ENCODE measurements at places on chromosomes 2 and 18.

GRCh38 chr2:109478906-109479493, 134.8 kb downstream of the SEPTIN10 start:
- H3K27ac ChIP-seq, result no peak overlapping the region
- peaks cover 30% of the 10 kb centered on the region for H3K4me1 ChIP-seq
- H3K27me3 ChIP-seq, result peaks cover 18% of the 10 kb centered on the region
- no peak for DNase-seq

DNA sequence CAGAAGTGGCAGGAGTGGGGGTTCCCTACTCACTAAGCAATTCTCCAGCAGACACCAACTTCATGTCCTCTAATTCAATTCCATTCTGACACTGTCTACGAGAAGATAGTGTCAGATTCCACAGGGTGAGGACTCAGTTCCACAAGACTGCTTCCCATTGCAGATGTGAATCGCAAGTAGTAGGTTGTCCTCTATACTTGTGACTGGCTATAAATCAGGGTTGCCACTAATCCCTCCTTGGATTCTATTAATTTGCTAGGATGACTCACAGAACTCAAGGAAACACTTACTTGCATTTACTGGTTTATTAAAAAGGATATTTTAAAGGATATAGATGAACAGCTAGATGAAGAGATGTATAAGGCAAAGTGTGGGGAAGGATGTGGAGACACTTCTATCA, 184.1 kb upstream of the ACVR2A start:
- H3K27ac ChIP-seq, result no peak overlapping the region
- no peaks in the 10 kb centered on the region for H3K36me3 ChIP-seq
- H3K4me3 ChIP-seq, result no peak overlapping the region

- peaks cover 5% of the 10 kb centered on the region for H3K4me1 ChIP-seq
- no peaks in the 10 kb centered on the region for H3K27me3 ChIP-seq
- no peak overlapping the region for H3K27ac ChIP-seq
- DNase-seq, result no peak
- H3K36me3 ChIP-seq, result no peaks in the 10 kb centered on the region
- no peak overlapping the region for H3K4me3 ChIP-seq
Observed at GRCh38 chr2:163630836-163631235, 105.0 kb downstream of the FIGN start.

GRCh38 chr2:223647258-223647952, 45.2 kb upstream of the SCG2 start:
- H3K27me3 ChIP-seq, result no peaks in the 10 kb centered on the region
- DNase-seq, result no peak
- no peaks in the 10 kb centered on the region for H3K36me3 ChIP-seq
- H3K27ac ChIP-seq, result no peak overlapping the region
- peaks cover 13% of the 10 kb centered on the region for H3K4me1 ChIP-seq

GRCh38 chr2:64637000-64637635, 16.6 kb downstream of the SERTAD2 start:
- no peak for DNase-seq
- H3K36me3 ChIP-seq, result peaks cover 23% of the 10 kb centered on the region
- no peak overlapping the region for H3K27ac ChIP-seq
- H3K4me3 ChIP-seq, result no peak overlapping the region

DNA sequence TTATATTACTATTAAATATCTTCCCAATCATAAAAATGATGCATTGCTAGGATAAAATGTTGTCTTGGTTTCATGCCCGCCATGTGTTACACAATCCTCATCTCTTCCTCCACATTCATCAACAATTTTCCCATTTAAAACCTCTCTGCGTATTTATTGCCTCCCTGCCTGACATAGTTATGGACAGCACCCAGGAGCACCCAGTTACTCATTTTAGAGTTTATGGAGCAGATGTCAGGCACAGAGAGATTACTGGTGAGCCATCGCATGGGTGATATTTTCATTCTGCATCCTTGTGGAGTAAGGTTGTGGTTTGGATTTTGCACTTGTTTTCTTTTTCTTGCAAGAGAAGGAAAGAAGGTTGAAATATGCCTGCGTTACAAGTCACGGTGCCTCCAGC, 116.7 kb upstream of the NPAS2 start:
- peaks cover 44% of the 10 kb centered on the region for H3K27me3 ChIP-seq
- H3K4me1 ChIP-seq, result no peaks in the 10 kb centered on the region
- H3K36me3 ChIP-seq, result peaks cover 5% of the 10 kb centered on the region
- H3K4me3 ChIP-seq, result no peak overlapping the region
- H3K27ac ChIP-seq, result no peak overlapping the region

GRCh38 chr2:1800716-1801388, 56.5 kb upstream of the PXDN start:
- H3K36me3 ChIP-seq, result no peaks in the 10 kb centered on the region
- H3K27me3 ChIP-seq, result peaks cover 12% of the 10 kb centered on the region

GRCh38 chr2:211033765-211034164, 477.4 kb downstream of the CPS1 start:
- DNase-seq, result no peak
- no peak overlapping the region for H3K4me3 ChIP-seq
- peaks cover 5% of the 10 kb centered on the region for H3K36me3 ChIP-seq
- no peaks in the 10 kb centered on the region for H3K27me3 ChIP-seq
- no peaks in the 10 kb centered on the region for H3K4me1 ChIP-seq

- peak overlapping the region; percentile 27 for H3K27ac ChIP-seq
- no peaks in the 10 kb centered on the region for H3K36me3 ChIP-seq
- H3K4me3 ChIP-seq, result no peak overlapping the region
- DNase-seq, result no peak
- H3K4me1 ChIP-seq, result peaks cover 83% of the 10 kb centered on the region
Observed at GRCh38 chr2:159086826-159087225, 118.4 kb downstream of the TANC1 start.

GRCh38 chr18:31555971-31556747, 35.5 kb upstream of the TTR start:
- H3K27me3 ChIP-seq, result peaks cover 6% of the 10 kb centered on the region
- no peak overlapping the region for H3K27ac ChIP-seq
- H3K4me1 ChIP-seq, result no peaks in the 10 kb centered on the region

DNA sequence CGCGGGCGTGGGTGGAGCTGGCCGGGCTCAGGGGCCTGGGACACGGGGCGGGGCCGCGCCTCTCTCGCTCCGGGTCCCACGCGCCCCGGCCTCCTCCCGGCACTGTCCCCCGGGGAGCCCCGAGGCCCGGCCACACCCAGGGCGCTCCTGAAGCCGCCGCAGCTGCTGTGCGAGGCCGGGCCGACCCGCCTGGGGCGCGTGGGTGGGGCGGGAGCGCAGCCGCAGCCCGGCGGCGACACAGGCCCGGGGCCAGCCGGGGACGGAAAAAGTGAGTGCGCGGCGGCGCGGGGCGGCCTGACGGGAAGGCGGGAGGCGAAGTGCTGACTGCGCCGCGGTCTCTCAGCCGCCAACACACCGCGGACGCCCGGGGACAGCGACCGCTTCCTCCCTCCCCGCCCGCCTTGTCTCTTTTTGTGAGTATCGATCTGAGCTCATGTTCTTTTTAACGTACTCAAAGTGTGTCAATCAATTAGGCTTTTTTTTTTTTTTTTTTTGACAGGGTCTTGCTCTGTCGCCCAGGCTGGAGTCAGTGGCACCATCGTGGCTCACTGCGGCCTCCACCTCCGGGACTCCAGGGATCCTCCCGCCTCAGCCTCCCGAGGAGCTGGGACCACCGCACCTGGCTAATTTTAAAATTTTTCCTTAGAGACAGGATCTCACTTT, 14.5 kb downstream of the PDCD1 start:
- H3K4me1 ChIP-seq, result no peaks in the 10 kb centered on the region
- H3K27me3 ChIP-seq, result peaks cover 25% of the 10 kb centered on the region
- no peak overlapping the region for H3K27ac ChIP-seq

- H3K4me3 ChIP-seq, result no peak overlapping the region
- H3K36me3 ChIP-seq, result no peaks in the 10 kb centered on the region
- no peaks in the 10 kb centered on the region for H3K4me1 ChIP-seq
- H3K27ac ChIP-seq, result no peak overlapping the region
Observed at GRCh38 chr18:48090702-48091101, 160.2 kb upstream of the SMAD2 start.

DNA sequence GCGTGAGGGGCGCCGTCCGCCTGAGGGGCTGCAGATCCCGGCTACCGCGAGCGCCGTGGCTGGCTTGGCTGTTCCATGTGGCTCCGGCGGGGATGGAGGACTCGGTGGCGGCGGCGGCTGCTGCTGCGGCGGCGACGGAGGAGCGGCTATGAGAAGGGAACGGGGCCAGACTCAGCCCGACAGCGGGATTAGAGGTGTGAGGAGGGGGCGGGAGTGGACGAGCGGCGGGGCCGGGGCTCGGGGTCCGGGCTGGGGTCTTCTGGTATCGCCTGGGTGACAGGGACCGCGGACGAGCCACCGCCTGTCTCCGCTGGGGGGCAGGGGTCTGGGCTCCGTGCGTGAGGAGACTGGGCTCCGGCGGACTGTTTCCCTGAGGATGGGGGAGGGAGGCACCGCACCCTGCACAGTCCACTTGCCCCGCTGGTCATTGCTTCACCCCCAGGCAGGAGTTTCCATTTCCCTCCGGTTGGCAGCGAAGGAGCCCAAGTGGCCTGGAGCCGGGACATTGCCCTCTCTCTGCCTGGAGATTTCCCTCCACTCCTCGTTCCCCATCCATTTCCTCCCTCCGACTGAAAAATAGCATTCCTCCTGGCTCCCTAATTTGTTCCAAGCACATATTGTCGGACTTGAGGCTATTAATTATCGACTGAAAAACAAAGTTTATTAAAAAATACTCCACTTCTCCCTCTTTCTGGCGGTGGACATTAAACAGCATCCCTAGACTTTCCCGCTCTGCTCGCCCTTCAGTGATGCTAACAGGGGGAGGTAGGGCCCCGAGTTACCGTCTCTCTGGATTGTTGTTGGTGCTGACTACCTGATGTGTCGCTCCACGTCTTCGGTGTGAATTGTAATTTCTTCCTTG, 577 bp downstream of the EHBP1 start:
- peaks cover 28% of the 10 kb centered on the region for H3K36me3 ChIP-seq
- peak; percentile 31 for DNase-seq
- peak overlapping the region; percentile 94 for H3K4me3 ChIP-seq
- H3K27ac ChIP-seq, result peak overlapping the region; percentile 72
- peaks cover 34% of the 10 kb centered on the region for H3K4me1 ChIP-seq
- H3K27me3 ChIP-seq, result peaks cover 3% of the 10 kb centered on the region

GRCh38 chr18:64271246-64271645, 122.4 kb upstream of the LINC00305 start:
- no peaks in the 10 kb centered on the region for H3K4me1 ChIP-seq
- no peak overlapping the region for H3K27ac ChIP-seq
- H3K4me3 ChIP-seq, result no peak overlapping the region
- no peaks in the 10 kb centered on the region for H3K36me3 ChIP-seq

- no peak overlapping the region for H3K4me3 ChIP-seq
- H3K36me3 ChIP-seq, result no peaks in the 10 kb centered on the region
- no peaks in the 10 kb centered on the region for H3K27me3 ChIP-seq
- DNase-seq, result no peak
Observed at GRCh38 chr2:164890544-164890943, 48.9 kb upstream of the COBLL1 start.

DNA sequence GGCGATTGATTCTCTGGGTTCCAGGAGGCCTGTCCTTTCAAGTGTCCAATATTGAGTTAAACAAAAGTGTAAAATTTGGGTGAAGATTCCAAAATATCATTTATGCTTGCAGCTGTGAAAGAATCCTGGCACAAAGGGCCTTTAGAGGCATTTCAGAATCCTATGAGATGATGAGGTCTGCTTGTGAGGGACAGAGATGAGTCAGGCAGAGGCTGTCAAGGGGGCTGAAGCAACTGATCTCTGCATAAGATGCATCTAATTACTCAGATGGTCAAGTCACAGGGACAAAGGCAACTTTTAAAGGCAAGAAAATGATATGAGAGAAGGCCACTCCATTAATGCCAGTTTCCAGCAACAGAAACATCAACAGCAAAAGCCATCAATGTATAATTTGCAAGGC, 78.8 kb downstream of the FHOD3 start:
- DNase-seq, result peak; percentile 61
- peaks cover 3% of the 10 kb centered on the region for H3K27me3 ChIP-seq
- peaks cover 17% of the 10 kb centered on the region for H3K36me3 ChIP-seq
- H3K27ac ChIP-seq, result peak overlapping the region; percentile 53
- H3K4me3 ChIP-seq, result no peak overlapping the region

DNA sequence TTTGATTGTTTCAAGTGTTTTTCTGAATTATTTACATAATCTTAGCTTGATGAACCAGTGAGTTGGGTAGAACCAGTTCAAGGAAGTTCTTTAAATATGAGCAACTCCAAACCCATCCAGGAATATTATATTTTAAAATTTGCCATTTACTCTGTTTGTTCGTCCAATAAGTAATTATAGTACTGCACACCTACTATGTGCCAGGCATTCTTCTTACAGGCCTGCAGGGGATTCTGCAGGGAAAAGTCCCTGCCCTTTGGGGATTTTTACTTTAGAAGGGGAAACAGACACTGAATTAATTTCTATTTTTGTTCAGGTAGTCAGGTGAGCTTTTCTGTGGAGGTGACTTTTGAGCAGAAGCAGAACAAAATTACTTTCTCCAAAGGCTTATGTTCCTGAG, 146.9 kb downstream of the DOCK10 start:
- H3K4me1 ChIP-seq, result peaks cover 27% of the 10 kb centered on the region
- no peak for DNase-seq
- peaks cover 4% of the 10 kb centered on the region for H3K27me3 ChIP-seq
- no peak overlapping the region for H3K27ac ChIP-seq
- H3K36me3 ChIP-seq, result peaks cover 53% of the 10 kb centered on the region
- H3K4me3 ChIP-seq, result no peak overlapping the region

DNA sequence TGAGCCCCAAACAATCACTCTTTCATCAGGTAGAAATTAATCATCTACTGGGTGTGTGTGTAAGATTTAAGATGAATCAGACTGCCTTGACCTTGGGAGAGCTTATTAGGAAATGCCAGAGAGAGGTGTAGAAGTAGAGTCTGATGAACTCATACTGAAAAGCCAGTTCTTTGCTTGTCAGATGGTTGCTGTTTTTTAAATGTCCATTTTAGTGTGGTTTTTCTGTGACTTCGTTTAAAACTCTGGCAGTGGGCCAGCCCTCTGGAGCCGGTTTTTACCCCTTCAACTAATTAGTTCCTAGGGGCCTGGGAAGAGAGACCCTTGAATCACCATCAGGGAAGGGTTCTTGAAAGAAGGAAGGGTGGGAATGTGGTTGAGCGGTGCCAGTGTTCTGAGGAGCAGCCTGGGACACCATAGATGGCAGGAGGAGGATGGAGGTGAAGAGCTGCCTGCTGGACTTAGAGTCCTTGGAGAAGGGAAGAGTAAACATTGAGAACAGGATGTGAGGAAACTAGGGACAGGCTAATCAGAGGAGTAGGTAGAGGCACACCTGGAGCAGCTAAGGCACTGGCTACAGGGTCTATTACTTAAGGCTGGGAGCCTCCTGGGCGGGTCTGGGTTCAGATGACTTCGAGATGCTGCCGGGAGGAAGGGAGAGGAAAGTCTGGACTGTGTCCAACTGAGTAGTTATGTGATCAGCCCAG, 66.1 kb downstream of the LRRFIP1 start:
- peak overlapping the region; percentile 95 for H3K27ac ChIP-seq
- H3K4me3 ChIP-seq, result peak overlapping the region; percentile 93
- peak; percentile 66 for DNase-seq
- peaks cover 10% of the 10 kb centered on the region for H3K36me3 ChIP-seq

- H3K27ac ChIP-seq, result no peak overlapping the region
- no peak for DNase-seq
- no peaks in the 10 kb centered on the region for H3K36me3 ChIP-seq
- no peak overlapping the region for H3K4me3 ChIP-seq
- 0 out of 2 replicates have a peak, but pooled peaks cover 1% of the 10 kb centered on the region for H3K27me3 ChIP-seq
Observed at GRCh38 chr18:65587491-65587890, 163.3 kb upstream of the CDH7 start.

- peak; percentile 82 for DNase-seq
- H3K27me3 ChIP-seq, result no peaks in the 10 kb centered on the region
- H3K36me3 ChIP-seq, result no peaks in the 10 kb centered on the region
- H3K4me3 ChIP-seq, result peak overlapping the region; percentile 18
- peaks cover 61% of the 10 kb centered on the region for H3K4me1 ChIP-seq
Observed at GRCh38 chr2:223062396-223062795, 10.4 kb downstream of the KCNE4 start.
